Stimulated activated CD4-positive, alpha-beta T cell treated with anti-CD3 and anti-CD28 coated beads, TNF-alpha, amount 100 ng/mL, for 1 hour (primary cell): ENCODE measurements at places on chromosomes 7 and 10.

- DNase-seq = no peak
These were observed 1.8 kb downstream of the HNRNPA2B1 start for GRCh38 chr7:26198781-26199169.

DNA sequence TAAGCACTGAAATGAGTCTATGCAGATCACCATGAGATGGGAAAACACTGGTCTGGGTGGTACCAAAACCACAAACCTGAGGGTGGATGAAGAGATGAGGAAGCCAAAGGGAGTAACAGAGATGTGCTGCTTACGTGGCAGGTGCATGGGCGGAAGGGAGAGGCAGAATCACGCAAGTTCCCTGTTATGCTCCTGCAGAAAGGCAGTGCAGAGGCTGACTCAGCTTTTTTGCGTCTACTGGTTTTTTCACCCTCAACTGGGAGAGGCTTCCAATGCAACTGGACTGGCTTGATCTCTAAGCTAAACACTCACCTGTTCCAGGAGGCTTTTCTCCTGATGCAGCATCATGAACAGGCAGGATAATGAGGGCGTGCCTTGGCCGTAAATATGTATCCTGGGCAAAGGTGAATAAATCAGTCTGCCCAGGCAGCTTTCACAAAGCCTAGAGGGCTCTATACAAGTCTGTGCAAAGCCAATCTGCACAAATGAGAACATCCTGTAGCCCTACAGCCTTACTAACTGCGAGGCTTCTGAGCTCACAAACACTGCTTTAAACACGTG is 95.4 kb upstream of the AFAP1L2 start:
- DNase-seq = peak; percentile 53

DNA sequence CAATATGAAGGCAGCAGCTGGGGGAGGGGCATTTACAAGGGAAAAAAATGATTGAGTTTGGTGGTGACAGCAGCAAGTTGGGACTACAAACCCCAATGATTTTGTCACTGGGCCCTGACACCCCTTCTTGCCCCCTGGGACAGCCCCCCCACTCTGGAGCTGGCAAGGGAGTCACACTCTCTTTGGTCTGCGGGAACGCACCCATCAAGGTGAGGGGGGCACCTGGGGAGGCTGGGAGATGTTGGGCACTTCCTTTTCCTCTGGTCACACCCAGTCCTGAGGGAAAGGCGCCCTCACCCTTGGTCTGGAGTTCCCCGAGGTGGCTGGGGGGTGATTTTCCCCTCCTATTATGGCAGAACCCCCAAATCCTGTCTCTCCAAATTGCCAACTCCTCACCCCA is 24.4 kb downstream of the EPHB4 start:
- no peak for DNase-seq

- DNase-seq = peak; percentile 12
These were observed at the start of gene DPYSL4 for GRCh38 chr10:132186488-132187429. Gene DPYSL4 (plus strand): TSS chr10:132186948. CDS start chr10:132187064, 116 bp downstream.

DNA sequence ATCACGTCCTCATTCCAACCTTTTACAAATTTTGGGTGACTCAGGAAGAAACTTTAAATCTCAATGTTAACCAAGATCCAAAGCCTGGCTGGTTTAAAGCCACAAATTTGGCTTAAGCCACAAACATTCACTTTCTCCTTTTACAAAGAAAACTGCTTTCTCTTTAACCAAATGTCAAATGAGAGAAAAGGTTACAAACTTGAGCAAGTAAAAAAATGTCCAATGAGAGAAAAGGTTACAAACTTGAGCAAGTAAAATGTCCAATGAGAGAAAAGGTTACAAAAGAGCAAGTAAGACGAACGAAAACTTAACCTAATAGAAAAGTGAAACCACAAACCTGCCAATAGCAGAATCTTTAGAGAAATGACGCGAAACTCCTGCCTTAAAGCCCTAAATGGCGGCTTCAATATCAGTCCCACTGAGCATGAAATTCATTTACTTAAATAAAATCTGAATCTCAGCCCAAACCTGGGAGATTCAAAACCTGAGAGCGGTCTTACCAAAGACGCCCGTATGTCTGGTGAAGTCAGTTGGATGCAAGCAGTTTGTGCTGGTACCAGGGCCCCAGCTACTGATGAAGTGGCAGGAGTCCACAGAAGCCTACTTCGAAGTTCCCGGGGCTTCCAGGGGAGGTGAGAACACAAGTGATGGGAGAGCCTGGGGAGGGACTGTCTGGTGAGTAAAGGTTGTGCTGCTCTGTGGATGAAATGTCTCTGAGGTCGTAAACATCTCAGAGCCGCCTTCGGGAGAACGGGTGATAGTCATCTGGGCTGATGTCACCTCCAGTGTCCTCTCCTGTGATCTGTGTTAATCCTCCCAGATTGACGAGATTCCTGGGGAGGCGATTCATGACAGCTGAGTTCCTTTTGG is 74.6 kb downstream of the PAXIP1 start:
- DNase-seq = peak; percentile 11

- DNase-seq = no peak
These were observed 80.0 kb upstream of the INSIG1 start for GRCh38 chr7:155217634-155218033.

DNA sequence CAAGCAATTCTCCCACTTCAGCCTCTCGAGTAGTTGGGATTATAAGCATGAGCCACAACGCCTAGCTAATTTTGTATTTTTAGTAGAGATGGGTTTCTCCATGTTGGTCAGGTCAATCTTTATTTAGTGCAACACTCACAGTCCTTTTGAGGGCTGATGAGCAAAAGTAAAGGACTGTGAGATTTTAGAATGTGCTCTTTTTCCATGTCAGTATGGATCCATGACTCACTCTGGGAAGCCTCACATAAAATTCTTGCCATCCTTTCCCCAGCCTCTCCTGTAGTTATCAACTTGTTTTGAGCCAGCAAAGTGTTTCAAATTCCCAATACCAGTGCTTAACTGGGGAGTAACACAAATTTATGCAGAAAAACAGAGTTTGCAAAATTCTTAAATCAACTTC is 135.8 kb upstream of the CXCL12 start:
- DNase-seq = no peak

- no peak for DNase-seq
These were observed 606.2 kb downstream of the LRMDA start for GRCh38 chr10:76037531-76038155.

DNA sequence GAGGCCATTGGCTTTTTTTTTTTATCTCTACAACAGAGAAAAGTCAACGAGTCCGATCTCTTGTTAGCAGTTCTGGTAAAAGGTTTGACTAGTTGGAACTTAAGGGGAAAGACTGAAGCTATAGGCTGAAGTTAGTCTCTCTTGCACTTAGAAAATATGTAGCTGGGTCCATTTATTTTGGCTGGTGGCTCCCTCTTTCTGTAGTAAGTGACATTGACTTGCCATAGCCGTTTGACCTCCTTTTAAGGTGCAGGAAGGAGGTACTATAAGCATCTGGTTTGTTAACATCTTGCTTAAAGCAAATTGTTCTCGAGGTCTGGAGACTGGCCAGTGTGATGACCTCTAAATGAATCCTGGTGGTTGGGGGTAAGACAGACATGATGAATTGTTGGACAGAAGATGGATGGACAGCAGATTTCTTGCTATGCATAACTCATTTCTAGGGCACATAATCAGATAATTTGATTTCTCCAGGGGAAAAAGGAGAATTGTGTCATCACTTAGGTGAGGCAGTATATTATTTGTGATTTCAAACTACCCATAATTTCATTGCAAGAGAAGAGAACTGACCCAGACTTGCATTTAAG is 356.3 kb upstream of the GALNT17 start:
- DNase-seq = no peak

- DNase-seq = no peak
These were observed 573 bp downstream of the PMPCB start for GRCh38 chr7:103297837-103298179.

DNA sequence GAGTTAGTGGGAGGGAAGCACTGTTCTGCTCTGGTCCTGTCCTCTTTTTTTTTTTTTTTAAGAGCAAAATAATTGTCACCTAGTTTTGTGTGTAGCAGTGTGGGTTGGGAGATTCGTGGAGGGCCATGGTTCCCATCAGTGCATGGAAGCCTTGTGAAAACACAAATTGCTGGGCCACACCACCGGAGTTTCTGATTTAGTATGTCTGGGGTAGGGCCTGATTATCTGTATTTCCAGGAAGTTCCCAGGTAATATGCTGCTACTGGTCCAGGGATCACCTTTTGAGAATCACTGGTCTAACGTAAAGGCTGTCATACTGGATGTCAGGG is 191.3 kb downstream of the GATA3 start:
- no peak for DNase-seq

DNA sequence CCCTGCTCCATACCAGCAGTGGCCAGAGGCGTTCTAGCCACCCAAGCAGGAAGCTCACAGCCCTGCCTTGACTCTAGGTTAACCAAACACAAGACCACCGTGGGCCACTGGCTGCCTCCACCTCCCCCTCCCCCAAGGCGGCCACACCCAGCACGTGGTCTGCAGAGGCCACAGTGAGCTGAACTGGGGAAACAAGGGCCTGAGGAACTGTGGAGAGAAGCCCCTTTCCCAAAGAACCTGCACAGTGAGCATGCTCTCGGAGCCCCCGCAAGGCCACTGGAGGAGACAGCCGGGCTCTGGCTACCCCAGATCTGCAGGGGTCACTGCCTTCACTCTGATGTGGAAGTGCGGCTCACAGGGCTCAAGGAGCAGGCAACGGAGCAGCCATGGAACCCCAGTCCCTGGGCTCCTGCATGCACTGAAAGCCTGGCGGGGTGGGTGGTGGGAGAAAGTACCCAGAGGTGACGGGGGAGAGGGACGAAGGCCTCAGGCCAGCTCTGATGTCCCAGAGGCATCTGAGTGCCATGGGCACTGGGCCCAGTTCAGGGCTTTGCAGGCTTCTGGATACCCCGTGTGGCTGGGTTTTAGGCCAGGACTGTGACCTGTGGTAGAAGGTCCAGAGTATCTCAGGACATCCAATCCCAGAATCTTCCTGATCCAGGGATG is 189.2 kb downstream of the EBF3 start:
- DNase-seq = no peak

DNA sequence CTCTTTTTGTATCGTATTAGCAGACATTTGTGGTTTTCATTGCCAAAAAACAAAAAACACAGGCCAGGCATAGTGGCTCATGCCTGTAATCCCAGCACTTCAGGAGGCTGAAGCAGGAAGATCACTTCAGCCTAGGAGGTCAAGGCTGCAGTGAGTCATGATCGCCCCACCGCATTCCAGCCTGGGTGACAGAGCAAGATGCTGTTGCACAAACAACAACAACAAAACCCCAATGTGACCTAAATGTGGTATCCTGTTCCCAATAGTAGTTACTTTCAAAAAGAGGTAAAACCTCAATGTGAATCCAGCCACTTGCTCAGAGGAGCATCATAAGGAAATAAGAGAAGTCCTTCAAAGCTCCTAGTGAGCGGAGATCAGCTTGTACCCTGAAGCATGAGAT is 45.8 kb upstream of the SKAP2 start:
- DNase-seq = no peak

- no peak for DNase-seq
These were observed 28.8 kb downstream of the WDR86 start for GRCh38 chr7:151381098-151381347.

GRCh38 chr10:74775099-74775498 is 51.3 kb upstream of the KAT6B start:
- DNase-seq = no peak

DNA sequence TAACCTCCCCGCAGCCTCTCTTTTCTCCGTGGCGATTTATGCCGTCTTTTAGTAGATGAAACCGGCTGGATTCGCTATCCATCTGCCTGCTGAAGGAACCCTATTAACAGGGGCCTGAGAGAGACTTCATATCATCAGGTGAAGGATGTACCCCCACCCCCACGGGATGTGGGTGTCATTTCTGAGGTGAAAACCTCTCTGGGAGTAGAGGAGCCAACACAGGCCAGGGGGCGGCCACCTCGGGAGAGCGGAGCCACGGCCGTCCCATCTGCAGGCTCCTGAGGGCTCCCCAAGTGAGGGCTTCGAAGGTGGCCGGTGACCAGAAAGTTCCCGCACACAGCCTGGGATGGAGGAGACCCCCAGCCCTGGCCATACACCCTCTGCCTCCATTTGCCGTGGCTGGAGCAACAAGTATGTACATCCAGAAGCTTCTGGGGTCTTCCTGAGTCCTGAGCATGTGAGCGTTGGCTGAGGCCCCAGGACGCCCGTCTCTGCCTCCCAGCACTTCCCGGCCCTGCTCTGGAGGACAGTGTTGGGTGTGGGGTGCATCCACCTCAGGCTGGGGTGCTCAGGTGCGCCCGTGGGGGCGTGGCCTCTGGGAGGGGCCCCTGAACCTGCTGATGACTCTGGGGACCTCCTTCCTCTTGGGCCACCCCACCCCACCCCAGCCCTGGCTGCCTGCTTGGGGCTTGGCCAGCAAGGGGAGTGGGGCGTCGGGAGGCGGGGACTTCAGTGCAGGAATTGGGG is 84.7 kb downstream of the NKX6-2 start:
- DNase-seq = no peak
